ENCODE measurements at places on chromosomes 2 and 18.

DNA sequence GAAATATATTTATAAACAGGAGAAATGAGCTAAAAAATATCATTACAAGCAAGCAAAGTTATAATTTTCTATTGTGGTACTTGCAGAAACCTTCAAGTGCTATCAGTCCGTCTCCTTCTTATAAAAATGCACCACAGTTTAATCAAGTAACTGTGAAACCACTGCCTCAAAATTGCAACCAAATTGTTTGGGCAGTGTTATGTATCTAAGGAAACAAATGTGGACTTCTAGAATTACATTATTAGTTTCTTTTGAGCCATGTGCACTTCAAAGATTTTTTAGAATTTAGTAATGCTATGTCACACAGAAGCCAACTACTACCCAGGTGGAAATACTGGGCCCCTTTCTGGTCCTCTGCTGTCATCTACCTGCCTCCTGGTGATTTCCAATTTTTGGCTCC lies 495.6 kb downstream of the NYAP2 start:
- no peak for DNase-seq

GRCh38 chr2:172806996-172807395 lies 71.4 kb downstream of the RAPGEF4 start:
- DNase-seq, result no peak

DNA sequence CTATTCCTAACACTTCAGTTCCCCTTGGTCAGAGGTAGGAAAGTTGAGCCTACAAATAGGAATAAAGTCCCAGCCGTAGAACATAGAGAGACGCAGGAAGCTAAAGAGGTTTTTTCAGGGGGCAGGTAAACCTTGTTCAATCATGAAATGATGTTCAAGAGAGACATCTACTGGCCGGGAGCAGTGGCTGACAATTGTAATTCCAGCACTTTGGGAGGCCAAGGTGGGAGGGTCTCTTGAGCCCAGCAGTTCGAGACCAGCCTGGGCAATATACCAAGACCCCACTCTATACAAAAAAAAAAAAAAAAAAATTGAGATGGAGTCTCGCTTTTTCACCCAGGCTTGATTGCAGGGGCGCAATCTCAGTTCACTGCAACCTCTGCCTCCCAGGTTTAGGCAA lies 66.7 kb upstream of the DNAJC10 start:
- DNase-seq, result peak; percentile 15

GRCh38 chr2:86235196-86235980 lies 36.1 kb downstream of the MRPL35 start:
- no peak for DNase-seq

DNA sequence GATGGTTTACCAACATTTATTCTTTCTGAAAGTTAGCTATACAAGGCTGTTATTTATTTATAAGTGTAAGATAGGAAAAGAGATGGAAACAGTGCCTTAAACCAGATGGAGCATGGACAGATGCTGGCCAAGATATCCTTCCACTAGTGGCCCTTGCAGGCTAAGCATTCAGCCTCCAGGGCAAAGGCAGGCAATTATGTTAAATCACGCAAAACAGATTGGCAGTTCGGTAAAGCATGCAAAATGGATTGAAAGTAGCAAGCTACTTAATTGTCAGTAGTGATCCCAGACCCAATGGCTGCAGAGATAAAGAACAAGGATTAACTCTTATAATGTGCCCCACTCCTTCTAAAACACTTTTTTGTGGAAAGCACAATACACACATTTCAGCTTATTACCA lies 105.4 kb upstream of the MAP4K3 start:
- peak; percentile 63 for DNase-seq

GRCh38 chr18:21444465-21445212 lies 155.9 kb downstream of the ESCO1 start:
- peak; percentile 20 for DNase-seq

- no peak for DNase-seq
Observed at GRCh38 chr2:201404699-201405280, 46.5 kb downstream of the TRAK2 start.

GRCh38 chr18:74412116-74412880 lies 44.8 kb downstream of the DIPK1C start:
- no peak for DNase-seq

GRCh38 chr2:188884517-188884916 lies 89.7 kb upstream of the COL3A1 start:
- DNase-seq, result no peak

- no peak for DNase-seq
Observed at GRCh38 chr2:216711348-216711747, 16.0 kb upstream of the IGFBP5 start.

DNA sequence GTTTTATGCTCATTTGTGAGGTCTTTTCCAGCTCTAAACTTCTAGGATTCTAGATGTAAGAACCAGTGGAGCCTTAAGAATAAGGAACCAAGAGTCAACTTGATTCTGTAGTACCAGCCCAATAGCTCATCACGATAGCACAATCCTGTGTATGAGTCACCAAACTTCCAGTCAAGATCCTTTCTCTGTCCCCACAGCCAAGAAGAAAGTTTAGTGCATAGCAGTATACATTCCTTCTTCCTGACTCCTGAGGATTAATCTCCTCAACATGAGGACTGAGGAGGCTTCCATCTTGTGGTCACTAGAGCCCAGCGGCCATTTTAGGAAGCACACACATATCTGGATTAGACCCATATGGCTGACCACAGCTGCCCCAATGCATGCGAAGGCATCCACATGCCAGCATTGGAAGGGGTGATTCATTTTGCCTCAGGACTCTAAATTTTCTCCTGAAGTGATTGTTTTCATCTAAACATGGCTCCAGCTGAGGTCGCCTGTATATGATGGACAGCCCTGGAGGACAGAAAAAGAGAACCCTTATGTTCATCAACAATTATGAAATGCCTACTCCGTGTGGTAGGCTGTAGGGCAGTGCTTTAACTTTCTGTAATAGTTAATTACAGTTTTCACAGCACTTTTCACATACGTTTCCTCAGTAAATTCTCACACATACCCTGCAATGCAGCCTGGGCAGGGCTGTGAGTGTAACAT lies 53.5 kb downstream of the RASGRP3 start:
- DNase-seq, result no peak

DNA sequence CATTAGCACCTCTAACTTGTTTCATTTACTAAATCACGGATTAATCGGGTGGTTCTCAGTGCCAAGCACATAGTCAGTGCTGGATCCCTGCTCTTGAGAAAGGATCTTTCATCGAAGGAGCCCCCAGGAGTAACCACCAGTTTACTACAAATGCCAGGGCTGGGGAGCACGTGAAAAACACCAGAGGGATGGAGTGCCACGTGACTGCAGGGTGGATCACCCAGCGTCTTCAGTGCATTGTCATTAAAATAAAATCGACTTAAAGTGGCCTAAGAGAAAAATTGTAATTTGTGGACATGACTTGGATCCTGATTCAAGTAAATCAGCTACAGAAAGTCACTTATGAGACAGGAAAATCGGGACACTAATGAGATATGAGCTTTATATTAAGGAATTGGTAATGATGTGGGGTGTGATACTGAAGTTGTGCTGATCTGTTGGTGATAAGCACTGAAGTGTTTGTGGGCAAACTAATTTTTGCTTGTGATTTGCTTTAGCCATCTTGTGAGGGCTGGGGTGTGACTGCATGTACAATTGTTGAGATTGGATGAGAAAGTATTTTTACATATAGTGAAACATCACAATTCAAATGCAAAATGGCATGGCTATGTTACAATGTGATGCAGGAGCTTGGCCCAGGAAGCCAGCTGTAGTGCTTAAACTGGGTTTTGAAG lies 63.8 kb downstream of the NCK2 start:
- no peak for DNase-seq

DNA sequence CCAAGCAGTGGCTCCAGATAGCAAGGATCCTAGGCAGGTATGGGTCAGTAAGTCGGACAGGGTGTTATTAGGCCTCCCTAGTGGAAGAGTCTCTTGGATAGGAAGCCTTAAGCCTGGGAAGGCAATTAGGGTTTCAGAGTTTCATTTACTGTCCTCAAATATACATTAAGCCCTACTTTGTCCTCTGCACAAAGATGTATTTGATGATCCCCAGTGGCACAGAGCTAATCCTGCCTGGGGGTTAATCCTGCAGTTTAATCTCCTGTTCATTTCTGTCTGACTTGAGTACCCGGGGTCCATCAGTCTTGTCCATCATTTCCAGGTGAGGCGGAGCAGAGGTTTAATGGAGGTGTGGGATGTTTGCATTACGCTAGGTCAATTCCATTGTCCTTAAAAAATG lies 62.0 kb downstream of the MTCL1 start:
- DNase-seq, result no peak

- no peak for DNase-seq
Observed at GRCh38 chr2:171652416-171652785, 34.9 kb upstream of the DYNC1I2 start.

- no peak for DNase-seq
Observed at GRCh38 chr2:239040152-239040761, 192.4 kb downstream of the TWIST2 start.

GRCh38 chr2:223542501-223542900 lies 59.7 kb downstream of the SCG2 start:
- no peak for DNase-seq

DNA sequence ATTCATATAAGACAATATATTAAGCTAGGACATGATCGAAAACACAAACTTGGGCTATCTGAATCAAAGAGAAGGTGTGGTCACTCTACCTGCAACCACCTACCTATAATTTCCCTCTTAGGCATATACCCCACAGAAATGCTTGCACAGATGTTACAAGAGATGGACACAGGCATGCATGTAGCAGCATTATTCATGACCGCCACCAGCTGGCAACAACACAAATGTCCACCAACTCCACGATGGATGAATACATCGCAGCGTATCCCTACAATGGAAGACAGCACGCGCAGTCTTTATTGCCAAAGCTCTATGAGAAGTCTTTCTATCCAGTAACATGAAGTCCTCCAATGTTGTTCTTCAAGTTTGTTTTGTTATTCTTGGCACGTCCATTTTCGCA lies 90.8 kb downstream of the ARL4C start:
- peak; percentile 31 for DNase-seq

GRCh38 chr2:82239176-82239575 lies 1934.6 kb upstream of the LRRTM1 start:
- DNase-seq, result no peak

DNA sequence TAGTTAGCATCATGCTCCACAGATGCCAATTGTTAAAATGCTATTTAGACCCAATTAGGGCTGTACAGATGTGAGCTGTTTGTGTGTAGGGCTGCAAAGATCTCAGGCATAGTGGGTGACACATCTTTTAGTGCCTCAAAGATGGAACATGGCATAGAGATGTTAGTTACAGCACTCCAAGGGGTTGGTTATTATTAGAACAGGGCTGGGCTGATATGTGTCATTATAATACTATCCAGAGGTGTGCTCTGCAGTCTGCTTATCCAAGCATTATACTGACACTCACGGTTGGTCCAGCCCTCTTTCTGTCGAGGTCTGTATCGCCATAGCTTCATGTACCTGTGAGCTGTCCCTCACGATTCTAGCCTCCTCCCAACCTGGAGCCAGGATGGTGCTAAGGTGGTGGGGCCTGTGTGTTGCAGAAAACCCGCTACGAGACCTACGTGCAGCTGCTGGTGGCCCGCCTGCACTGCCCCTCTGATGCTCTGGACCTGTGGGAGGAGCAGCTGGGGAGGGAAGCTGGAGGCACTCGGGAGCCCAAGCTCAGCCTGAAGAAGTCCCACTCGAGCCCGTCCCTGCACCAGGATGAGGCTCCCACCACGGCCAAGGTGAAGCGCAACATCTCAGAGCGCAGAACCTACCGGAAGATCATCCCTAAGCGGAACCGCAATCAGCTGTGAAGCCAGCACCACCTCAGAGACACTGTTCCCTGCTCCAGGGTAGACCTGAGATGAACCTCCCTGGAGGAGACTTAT lies 27.1 kb downstream of the PSD4 start:
- no peak for DNase-seq

GRCh38 chr2:85353876-85354285 lies 447 bp downstream of the RETSAT start:
- DNase-seq, result no peak

GRCh38 chr2:18362696-18363095 lies 197.8 kb downstream of the RDH14 start:
- DNase-seq, result no peak

GRCh38 chr2:46119453-46119852 lies 177.8 kb upstream of the EPAS1 start:
- no peak for DNase-seq

GRCh38 chr2:220014961-220015360 lies 387.5 kb downstream of the SLC4A3 start:
- no peak for DNase-seq

GRCh38 chr2:124289615-124290014 lies 264.5 kb downstream of the CNTNAP5 start:
- DNase-seq, result no peak

DNA sequence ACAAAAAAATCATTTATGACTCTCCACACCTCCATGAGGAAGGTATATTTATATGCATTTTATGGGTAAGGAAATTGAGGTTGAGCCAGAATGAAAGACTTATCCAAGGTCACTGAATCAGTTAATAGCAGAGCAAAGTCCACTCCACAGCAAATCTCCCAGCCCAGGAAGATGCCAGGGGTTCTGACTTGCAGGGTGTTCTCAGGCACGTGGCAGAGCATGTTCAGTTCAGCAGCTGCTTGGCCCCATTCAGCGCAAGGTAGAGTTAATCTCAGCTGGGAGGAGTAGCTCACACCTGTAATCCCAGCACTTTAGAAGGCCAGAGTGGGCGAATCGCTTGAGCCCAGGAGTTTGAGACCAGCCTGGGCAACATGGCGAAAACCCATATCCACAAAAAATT lies 17.8 kb upstream of the DGKD start:
- no peak for DNase-seq

Measured in BE2C (cell line).